ENCODE measurements at places on chromosomes 2 and 18.
A peak's percentile ranks its signal among the peaks of the same experiment; 100 is the strongest.

- DNase-seq, result no peak
Measured at GRCh38 chr18:8260827-8261226, 348.4 kb upstream of the RAB12 start.

GRCh38 chr18:46166261-46166970 lies 62.2 kb downstream of the HAUS1 start:
- no peak for DNase-seq

GRCh38 chr18:54359233-54359632 lies 1.5 kb downstream of the C18orf54 start:
- no peak for DNase-seq

GRCh38 chr2:177106212-177106611 lies 106.4 kb upstream of the HNRNPA3 start:
- DNase-seq, result no peak

GRCh38 chr2:39858677-39859076 lies 79.6 kb upstream of the THUMPD2 start:
- no peak for DNase-seq

DNA sequence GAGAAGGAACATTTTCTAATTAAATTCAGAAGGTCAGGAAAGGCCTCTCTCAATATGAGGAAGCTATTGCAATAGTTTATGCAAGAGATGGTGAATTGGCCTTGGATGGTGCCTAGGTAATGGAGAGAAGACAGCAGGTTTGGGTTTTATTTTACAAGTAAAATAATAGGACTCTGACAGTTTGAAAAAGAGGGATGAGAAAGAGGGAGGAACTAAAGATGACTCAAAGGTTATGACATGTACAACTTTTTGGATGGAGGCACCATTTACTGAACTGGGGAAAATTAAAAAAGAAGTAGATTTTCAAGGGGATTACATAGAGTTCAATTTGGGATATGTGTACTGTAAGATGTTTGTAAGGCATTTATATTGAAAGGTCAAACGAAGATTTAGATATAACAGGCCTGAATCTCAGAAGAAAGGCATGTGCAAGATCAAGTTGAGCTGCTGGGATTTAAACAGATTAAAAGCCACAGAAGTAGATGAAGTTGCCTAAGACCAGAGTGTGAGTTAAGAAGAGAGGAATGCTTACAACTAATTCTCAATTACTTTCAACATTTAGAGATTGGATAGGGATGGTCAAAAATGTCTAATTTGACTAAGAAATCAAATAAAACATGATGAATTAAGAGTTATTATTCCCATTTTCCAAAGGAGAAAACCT lies 12.3 kb upstream of the ASNSD1 start:
- no peak for DNase-seq

GRCh38 chr18:23884681-23885375 lies 129.7 kb upstream of the TTC39C start:
- DNase-seq, result no peak

GRCh38 chr18:7821784-7822183 lies 254.7 kb downstream of the PTPRM start:
- DNase-seq, result no peak

DNA sequence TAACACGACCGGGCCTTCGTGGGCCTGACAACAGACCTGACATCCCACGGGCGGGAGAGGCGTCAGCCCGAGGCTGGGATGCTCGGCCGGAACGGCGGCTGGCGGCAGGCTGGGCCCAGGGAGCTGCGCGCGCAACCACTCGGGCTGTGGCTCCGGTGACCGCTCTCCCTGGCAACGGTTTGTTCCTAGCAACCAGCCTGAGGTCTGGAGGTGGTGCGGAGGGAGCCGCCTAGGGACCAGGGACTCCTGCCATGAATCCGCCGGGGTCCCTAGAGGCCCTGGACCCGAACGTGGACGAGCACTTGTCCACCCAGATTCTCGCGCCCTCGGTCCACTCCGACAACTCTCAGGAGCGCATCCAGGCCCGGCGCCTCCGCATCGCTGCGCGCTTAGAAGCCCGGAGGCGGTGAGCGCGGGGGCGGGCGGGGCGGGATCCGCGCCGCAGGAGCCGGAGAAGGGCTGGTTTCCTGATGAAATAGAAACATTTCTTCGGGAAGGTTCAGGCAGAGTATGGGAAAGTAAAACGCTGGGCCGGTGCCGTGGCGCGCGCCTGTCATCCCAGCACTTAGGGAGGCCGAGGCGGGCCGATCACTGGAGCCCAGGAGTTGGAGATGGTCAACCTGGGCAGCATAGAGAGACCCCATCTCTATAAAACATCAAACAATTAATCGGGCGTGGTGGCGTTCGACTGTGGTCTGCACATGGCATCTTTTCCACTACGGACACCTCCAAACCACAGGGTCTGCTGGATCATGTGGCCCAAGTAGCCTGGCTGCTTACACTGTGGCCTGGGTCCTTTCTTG lies at the start of gene DRC1:
Gene DRC1, plus strand, starts transcription at position 182 of the 803 bp plus-strand sequence. Its CDS starts 70 bp downstream, at position 252.
- DNase-seq, result peak; percentile 59

- DNase-seq, result no peak
Measured at GRCh38 chr2:238861013-238861730, 13.3 kb downstream of the TWIST2 start.

- no peak for DNase-seq
Measured at GRCh38 chr2:45648636-45649035, 2.8 kb upstream of the PRKCE start.

GRCh38 chr2:237327175-237327950 lies 86.6 kb downstream of the COL6A3 start:
- DNase-seq, result no peak

GRCh38 chr2:86213699-86214502 lies 14.6 kb downstream of the MRPL35 start:
- no peak for DNase-seq

GRCh38 chr18:46314011-46314410 lies 209.8 kb downstream of the HAUS1 start:
- no peak for DNase-seq

DNA sequence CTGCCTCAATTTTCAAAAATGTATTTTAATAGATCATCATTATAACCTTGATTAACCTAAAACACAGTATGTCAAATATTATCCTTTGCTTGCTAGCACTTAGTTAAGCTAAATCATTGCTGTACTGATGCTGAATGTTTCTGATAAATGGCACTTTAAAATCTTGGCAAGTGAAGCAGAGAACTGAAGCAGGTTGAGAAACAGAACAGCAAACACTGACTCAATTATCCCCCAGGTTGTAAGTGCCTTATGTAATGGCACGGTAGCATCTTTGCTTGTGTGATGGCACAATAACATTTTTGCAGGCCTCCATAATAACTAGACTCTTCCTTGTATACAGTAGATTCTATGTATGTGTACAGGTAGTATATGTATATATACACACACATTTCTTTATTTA lies 33.8 kb downstream of the ARHGAP15 start:
- DNase-seq, result no peak

Data from head of caudate nucleus (tissue), 42 donors.